ENCODE measurements at places on chromosomes 1 and 21.

GRCh38 chr1:62077821-62078220 lies 116.8 kb upstream of the L1TD1 start:
- DNase-seq, result no peak

GRCh38 chr1:166920561-166921475 lies 44.8 kb upstream of the TADA1 start:
- DNase-seq, result no peak

DNA sequence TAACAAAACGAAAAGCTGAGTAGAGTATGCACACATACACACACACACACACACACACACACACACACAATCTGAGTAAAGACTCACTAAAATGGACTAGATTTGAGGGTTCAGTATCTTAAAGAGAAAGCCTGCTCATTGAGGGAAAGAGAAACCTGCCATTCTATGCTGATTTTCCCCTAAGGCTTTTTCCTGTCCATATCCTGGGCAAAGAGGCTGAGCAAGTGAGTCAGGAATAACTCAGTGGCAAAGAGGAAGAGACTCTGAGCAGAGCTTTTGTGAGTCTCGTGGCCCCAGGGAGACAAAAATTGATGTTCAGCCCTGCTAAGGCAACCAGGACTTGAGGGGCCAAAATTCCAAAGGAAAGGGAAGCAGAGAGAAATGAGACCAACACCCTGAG lies 37.3 kb upstream of the RUNX1 start:
- DNase-seq, result no peak

- DNase-seq, result no peak
Observed at GRCh38 chr1:183674339-183674738, 21.2 kb upstream of the APOBEC4 start.

DNA sequence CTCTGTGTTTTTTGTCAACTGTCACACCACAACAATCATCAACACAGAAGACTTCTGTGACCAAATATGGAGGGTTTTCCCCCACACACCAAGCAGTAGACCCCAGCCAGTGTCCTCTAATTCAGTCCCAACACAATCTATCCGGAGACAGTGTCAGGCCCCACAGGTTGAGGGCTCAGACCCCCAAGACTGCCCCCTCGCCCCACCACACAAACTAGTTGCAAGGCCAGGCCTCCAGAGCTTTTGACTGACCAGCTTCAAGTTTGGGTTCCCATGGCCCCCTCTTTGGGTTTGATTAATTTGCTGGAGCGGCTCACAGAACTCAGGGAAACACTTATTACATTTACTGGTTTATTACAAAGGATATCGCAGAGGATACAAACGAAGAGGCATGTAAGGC lies 37.2 kb downstream of the NEK2 start:
- DNase-seq, result no peak

GRCh38 chr1:15382601-15383518 lies 26.8 kb upstream of the EFHD2 start:
- DNase-seq, result no peak

- no peak for DNase-seq
Observed at GRCh38 chr1:198903203-198903602, 264.4 kb downstream of the PTPRC start.

DNA sequence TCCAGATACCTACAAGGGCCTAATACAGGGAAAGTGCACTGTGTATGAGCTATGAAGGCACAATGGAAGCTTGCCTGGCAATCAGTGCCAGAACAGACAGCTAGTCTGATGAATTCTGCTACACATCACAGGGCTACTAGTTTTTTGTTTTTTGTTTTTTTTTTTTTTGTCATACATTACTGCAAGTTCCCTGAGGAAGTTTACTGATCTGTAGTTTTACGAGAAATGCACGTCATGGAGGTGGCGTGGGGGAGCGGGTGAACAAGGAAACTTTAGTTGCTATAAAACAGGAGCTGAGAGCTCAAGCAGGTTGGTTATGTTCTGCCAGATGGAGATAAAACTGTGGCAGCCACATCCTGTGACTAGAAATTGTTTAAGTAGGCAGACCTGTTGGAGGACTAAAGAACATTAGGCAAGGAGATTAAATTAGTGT lies 17.7 kb downstream of the PTPRC start:
- no peak for DNase-seq

- no peak for DNase-seq
Observed at GRCh38 chr1:27099587-27100334, 55.2 kb downstream of the SLC9A1 start.

Measured in CMK (cell line).